OCI-M1 (cell line): ENCODE measurements at places on chromosomes 1 and 21.

DNA sequence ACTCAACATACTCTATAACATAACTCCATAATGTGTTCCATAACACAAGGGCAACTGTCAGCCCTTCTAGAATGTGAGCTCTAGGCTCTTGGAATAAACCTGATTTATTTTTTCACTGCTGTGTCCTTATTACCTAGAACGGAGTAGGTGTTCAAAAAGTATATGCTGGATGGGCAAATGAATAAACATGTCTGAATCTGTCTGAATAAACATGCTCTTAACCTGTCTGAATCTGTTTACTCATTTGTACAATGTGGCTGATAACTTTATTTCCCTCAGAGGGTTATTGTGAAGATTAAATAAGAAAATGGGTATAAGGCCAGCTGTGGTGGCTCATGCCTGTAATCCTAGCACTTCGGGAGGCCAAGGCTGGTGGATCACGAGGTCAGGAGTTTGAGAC, 42.3 kb downstream of the AZIN2 start:
- DNase-seq = no peak

DNA sequence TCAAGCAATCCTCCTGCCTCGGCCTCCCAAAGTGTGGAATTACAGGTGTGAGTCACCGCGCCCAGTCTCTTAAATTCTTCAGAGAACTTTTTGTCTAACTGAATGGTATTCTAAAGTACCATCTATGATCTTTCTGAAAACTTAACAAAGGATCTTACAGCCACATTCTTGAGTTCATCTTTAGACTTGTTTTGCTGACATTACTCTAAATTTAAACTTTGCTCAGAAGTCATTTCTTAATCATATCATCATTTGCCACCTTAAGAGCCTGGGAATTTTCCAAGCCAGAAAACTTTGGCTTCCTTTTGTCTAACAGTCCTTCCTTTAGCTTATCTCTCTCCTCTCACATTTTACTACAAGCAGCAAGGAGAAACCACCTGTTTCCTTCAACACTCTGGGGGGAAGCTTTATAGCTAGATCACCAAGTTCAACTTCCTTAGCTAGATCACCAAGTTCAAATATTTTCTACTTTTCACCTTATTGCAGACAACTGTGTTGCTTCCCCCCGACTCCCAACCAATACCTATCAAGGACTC, 5.4 kb upstream of the ZBTB8A start:
- peak; percentile 48 for DNase-seq

DNA sequence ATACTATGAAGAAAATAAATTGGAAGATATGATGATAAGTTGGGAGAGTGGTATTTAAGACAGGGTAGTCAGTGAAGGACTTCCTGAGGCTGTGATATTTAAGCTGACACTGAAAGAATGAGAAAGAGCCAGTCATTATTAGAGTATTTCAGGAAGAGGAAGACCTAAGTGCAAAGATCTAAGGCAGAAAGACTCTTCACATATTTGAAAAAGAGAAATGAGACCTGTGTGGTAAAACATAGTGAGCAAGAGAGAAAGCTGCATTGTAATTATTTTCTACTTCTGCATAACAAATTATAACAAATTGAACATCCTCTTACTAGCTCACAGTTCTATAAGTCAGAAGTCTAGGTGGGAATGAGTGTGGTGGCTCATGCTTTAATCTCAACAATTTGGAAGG, 34.6 kb upstream of the DOCK7 start:
- no peak for DNase-seq

DNA sequence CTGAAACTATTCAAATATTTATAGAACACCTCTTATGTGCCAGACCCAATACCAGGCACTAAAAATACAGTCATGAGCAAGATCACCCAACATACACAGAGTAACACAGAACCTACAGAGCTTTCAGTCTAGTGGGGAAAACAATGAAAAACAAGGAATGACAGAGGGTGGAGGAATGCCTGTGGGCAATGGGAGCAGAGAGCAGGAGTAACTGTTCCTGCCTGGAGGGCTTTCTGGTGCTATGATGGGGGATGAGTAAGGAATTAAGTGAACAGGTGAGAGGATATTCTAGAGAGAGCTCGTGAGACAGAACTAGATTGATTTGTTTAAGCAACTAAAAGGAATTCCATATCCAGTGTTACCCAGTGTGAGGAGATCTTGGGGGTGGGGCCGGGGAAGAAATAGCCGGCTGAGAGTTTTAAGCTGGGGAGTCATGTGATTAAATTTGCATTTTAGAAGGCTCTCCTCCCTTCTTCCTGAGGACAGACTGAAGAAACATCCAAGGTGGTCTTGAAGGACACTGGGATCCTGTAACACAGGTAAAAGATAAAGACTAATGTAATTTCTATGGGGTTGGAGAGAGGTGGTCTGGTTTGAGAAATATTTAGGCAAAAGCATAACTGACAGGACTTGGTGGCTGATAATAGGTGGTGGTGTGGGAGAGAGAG, 2.1 kb upstream of the CD53 start:
- no peak for DNase-seq

GRCh38 chr21:20997636-20998455, at the start of gene NCAM2:
TSS of gene NCAM2 (plus strand) at chr21:20998409.
- peak; percentile 85 for DNase-seq

- no peak for DNase-seq
These were observed 67.4 kb upstream of the TRAPPC10 start for GRCh38 chr21:43944757-43945156.

DNA sequence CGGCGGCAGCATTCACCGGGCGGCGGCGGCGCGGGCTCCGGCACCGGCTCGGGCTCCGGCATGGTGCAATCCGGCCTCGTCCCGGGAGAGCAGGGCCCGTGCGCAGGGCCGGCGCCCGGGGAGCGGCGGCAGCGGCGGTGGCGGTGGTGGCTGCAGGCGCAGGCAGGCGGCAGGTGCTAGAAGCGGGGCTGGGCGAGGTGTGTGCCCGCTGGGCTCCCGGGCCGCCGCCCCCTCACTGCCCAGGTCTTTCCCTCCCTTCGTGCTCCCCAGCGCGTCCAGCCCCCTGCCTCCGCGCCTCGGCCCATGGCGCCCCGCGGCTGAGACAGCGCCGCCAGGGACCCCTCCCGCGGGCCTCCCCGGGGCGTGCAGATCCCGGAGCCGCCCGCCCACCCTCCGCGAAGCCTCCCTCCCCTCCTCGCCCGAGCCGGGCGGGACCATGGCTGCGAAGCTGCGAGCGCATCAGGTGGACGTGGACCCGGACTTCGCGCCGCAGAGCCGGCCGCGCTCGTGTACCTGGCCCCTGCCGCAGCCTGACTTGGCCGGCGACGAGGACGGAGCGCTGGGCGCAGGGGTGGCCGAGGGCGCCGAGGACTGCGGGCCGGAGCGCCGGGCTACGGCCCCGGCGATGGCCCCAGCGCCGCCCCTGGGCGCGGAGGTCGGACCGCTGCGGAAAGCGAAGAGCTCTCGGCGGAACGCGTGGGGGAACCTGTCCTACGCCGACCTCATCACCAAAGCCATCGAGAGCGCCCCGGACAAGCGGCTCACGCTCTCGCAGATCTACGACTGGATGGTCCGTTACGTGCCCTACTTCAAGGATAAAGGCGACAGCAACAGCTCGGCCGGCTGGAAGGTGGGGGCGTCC, 492 bp downstream of the FOXO6 start:
- peak; percentile 25 for DNase-seq

DNA sequence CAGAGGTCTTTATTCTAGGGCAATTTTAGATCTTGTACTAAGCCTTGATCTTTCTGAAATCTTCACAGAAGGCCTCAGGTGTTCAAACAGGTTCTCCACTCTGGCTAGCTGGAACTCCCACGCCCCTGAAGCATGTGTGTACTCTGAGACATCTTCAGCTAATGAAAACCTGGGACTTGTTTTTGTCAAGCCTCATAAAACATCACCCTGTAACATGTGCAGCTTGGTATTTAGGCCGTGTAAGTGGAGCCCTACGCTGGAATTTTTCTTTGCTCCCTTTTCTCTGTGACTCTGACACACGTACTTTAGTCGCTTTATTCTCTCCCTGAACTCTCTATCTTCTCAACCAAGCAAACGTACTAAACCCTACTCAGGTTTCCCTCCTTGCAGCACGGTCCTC, 701.9 kb upstream of the ZP4 start:
- DNase-seq = no peak

- DNase-seq = no peak
These were observed 1.6 kb downstream of the UROD start for GRCh38 chr1:45013551-45014209.

DNA sequence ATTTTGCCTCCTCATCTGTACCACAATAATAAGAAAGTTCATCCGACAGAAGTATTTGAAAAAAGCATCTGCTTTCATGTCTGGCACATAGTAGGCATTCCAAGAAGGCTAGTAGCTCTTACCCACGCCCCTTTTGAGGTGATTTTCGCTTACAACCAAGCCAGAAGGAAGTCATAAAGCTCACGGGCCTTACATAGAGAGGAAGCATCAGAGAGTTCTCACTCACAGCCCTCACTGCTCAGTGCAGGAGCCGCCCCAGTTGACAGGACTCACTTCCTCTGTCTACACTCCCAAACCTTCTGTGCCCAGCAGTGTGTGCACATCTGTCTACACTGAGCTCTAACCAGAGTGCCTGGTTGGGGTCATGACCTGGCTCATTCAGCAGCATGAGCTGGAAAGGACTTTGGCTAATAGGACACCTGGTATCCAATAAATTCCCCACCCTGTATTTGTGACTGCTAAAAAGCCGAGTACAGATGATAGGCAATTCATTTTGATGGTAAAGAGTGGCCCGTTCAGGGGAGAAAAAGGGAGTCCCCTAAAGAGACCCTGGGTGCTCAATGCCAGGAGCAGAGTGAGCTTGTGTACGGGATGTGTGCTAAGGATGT, 36.8 kb upstream of the DUSP10 start:
- no peak for DNase-seq

DNA sequence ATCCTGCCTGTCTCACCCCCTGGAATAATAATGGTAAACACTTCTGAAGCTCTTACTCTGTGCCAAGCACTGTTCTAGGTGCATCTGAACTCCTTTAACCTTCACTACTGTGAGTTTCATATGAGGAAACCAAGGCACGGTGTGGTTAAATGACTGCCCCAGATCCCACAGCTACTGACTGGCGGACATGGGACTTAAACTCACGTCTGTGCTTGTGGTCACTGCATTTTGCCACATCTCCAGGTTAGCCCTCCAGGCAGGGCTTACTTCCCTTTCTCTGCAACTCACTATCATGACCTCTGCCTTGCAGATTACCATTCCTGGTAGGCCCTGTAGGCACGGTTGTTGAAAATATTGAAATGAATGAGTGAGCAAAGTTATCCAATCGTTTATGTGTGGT, 83.4 kb downstream of the ADSS2 start:
- DNase-seq = peak; percentile 76
